Glutamatergic neuron (in vitro differentiated cells): ENCODE measurements at places on chromosomes 12 and 14.

DNA sequence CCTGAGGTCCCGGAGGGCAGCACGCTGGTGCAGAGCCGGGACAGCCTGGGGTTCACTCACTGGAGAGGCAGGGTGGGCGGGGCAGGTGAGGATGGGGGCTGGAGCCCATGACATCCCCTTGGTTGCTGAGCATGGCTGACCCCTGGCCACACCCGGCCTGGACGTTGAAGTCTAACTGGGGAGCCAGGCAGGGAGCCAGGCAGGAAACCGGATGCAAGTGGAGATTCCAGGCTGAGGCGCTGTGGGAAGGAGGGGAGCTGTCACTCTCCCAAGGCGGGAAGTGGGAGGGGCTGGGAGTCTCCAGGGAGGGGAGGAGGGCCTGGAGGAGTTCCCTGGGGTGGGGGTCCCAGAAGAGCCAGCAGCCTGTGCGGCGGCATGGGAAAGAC, 7.7 kb upstream of the INF2 start:
- peak; percentile 46 for DNase-seq

DNA sequence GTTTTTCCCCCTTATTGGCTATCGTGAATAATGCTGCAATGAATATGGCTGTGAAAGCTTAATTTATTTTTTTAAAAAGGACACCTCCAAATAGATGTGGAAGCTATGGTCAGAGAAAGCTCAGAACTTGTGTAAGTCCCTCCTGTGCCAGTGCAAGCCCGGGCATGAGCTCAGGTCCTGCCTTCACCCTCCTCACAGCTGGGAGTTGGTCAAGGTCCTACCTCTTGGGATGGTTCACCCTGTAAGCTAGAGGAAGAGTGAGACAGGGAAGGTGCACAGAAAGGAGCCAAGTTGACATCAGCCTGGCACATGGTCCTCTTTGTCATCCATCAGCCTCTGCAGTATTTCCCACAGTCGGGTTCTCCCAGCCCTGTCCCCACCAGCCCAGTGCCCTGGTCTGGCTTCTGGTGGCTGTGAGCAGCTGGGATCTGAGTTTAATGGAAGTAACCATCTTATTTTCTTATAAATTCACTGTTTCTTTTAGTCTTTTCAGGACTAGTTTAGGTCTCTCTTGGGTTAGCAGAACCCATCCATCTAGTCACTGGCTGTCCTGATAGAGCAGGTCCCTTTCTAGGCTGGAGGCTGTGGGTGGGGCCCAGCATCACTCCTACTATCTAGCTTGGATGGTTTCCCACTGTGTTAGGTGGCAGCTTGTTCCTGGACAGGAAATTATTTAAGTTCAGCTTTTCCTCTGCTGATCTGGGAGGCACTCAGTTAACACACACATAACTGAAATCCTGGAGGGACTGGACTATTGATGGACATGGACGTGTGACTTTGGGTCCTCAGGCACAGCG, 11.8 kb upstream of the PLEKHG3 start:
- no peak for DNase-seq

DNA sequence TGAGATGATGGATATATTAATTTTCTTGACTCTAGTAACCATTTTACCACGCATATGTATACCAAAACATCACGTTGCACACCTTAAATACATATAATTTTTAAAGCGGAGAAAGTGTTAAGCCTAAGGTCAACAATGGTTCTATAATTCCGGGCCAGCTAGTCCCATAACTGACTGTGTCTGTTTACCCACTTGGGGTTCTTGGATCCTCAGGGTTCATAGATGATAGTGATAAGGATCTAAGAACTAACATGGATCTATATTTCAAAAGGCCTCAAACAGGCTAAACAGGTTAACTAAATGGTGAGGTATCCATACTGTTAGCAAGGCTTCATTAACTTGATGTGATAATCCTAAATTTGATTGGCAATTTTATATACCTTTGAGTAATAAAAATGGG, 9.8 kb downstream of the SLC38A1 start:
- DNase-seq: no peak

DNA sequence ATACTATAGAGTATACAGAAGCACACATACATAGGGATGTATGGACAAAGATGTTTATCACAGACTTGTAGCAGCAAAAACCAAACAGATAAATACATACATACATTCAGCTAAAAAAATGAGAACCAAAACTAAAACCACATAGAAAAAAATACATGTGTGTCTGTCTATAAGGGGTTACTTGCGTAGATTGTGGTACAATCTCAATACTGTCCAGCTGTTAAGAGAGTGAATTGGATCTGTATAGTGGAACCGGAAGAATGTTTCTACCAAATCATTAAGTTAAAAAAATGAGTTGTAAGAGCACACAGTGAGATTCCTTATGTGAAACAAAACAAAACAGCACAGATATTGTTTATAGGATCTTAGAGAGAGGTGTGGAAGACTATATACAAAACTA, 44.2 kb upstream of the DCD start:
- DNase-seq: no peak

DNA sequence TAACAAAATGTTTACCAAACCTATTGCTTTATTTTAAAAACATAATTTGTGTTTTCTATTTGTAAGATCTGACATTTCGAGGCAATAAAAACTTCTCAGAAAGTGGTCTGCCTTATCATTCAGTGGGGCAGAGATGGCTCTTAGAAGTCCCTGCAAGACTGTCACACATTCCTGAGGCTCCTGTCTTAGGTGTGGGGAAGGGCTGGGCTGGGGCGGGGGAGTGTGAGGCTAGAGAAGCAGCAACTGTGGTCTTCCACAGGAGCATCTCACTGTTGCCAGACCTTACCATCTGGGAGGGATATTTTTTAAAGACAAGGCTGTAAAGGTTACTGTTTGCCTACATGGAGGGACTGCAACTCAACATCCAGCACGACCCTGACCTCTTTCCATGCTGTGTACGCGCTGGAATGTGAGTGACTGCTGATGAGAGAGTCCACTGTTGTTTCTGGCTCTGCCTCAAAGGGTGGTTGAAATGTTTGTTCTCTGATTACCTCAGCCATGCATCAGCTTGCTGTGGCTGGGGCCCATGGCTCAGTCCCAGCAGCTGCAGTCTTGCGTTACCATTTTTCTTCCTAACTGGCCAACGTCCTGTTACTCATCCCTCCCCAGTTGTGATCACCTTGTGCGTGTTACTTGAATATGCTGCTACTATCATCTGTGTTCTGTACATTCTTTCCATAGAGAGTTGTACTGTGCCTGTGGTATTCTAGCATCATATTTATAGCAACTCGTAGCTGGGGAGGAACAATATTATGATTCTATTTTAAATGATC, 12.4 kb downstream of the ERG28 start:
- no peak for DNase-seq

GRCh38 chr14:63508033-63508432, 35.1 kb downstream of the PPP2R5E start:
- no peak for DNase-seq

DNA sequence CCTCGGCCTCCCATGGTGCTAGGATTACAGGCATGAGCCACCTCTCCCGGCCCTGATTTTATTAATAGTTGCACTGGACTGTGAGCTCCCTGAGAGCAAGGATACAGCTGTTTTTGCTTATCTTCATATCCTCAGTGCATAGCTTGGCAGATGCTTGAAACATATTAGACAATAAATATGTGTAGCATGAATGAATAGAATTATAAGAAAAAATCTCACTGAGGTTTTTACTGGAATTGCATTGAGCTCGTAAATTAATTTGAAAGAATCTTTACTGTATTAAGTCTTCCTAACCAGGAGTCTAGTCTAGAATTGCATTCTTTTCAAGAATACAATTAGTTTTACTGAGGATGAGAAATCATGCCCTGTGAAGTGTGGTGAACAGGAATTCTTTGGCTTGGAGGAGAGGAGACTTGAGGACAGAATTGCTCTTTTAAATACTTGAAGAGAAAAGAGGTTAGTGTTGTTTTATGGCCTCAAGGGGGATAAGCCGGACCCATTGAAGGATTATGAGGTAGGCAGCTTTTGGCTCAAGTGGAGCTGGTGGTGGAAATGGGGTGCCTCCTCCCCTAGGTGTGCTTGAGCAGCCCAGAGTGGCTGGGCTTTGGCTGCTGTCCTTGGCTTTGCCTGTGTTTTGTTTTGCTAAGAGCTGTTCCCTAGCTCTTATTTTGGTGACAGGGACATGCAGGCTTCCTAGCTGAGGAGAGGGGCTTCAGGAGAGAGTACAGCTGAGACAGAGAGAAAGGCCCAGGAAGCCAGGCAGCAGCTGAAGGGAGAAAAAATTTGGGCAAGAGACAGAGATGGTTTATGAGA, 34.0 kb downstream of the PLEKHD1 start:
- no peak for DNase-seq

GRCh38 chr12:64452559-64453329, 824 bp downstream of the TBK1 start:
- DNase-seq: no peak

- no peak for DNase-seq
Observed at GRCh38 chr14:39050389-39050788, 52.6 kb downstream of the SEC23A start.

DNA sequence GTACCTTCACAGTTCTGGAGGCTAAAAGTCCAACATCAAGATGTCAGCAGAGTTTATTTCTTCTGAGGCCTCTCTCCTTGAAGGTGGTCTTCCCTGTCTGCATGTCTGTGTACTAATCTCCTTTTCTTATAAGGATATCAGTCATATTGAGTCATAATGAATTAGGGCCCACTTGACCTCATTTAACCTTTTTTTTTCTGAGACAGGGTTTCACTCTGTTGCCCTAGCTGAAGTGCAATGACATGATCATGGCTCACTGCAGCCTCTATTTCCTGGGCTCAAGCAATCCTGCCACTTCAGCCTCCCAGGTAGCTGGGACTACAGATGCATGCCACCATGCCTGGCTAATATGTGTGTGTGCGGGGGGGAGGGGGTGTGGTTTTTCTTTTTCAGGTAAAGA, 41.7 kb downstream of the PPM1H start:
- no peak for DNase-seq

- no peak for DNase-seq
Observed at GRCh38 chr14:98082833-98083232, 1189.2 kb downstream of the BCL11B start.
